Left renal pelvis (tissue), 4 donors: ENCODE measurements at places on chromosomes 7 and 10. TPM values are rescaled to one million over a fixed set of nuclear protein-coding genes. Genes with fewer than 3 reads are reported as not detected.

- no peak for DNase-seq
These were observed 58.5 kb upstream of the SORCS3 start for GRCh38 chr10:104582602-104582951.

DNA sequence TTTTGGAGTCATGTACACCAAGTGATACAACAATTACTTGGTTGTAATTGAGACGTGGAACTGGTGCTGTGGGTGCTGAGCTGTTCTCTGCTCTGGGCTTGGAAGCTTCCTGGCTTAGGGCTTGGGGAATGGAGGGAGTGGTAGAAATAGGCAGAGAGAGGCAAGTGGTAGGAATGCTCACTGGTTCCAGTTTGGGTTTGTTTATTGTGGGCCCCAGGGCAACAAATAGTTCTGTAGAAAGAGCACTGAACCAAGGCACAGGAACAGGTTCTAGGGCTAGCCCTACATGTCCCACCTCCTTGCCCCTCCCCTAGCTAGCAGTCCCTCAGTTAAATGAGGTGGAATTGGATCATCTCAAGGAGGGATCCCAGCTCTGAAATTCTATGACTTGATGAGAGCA is 166.7 kb upstream of the HPS1 start:
- DNase-seq = no peak

DNA sequence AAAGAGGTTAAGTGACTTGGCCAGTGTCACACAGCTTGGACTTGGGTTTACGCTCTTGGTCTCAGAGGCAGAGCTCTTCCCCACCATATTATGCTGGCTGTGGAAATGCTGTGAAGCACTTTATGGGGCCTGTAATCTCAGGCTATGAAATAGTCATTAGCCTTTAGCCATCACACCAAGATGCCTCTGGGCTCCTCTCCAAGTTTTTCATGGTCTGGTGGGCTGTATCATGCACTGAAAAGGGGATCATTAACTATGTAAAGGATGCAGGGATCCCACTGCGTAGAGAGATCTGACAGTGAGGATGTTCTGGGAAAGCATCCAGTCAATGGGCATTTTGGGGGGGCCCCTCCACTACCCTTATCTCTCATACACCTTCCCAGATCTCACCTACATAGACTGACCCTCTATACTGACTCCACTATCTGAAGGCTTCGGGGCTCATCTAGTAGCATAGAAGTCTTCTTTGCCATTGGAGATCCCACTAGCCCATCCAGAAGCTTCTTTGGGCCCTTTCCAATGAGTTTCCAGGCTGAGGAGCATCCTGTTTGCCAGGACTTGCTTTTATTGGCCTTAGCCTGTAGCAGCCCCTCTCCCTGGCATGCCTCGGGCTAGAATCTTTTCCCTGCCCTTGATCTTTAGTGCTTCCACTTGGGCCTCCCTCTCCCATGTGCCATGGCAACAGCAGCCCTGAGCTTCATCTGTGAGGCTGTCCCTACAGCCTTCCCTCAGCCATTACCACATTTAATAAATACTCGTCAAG is 19.6 kb downstream of the FRMPD2 start:
- DNase-seq = no peak

The TMEM178B gene
- polyA plus RNA-seq = 0.21 TPM

The MACC1 gene
- polyA plus RNA-seq = 0.15 TPM

The CTAGE4 gene
- 0.30 TPM for polyA plus RNA-seq

- no peak for DNase-seq
These were observed 18.0 kb upstream of the SPOCK2 start for GRCh38 chr10:72106154-72106849.
